Smooth muscle cell of the pulmonary artery (primary cell): ENCODE measurements at places on chromosomes 13 and 19. TPM values are rescaled to one million over a fixed set of nuclear protein-coding genes. Genes with fewer than 3 reads are reported as not detected.

Gene CACNA1A
- 14.9 and 30.2 TPM in 2 replicates for total RNA-seq

Gene GARIN5A
- 0.23 and 0.39 TPM in 2 replicates for total RNA-seq

Gene PRODH2
- not detected in 2 replicates for total RNA-seq

Gene TLE2
- total RNA-seq: 14.1 and 17.6 TPM in 2 replicates

Gene ACP5
- total RNA-seq: 2.4 TPM in 2 replicates

Gene KLF1
- total RNA-seq: not detected in 2 replicates

Gene RGL3
- total RNA-seq: 4.8 and 6.4 TPM in 2 replicates

Gene FBXO17
- total RNA-seq: 27.2 and 43.7 TPM in 2 replicates

Gene DCAF15
- 7.0 and 10.0 TPM in 2 replicates for total RNA-seq

Gene NTF4
- not detected in 2 replicates for total RNA-seq

Gene RGS9BP
- 0.52 and 0.56 TPM in 2 replicates for total RNA-seq

Gene IGSF23
- total RNA-seq: not detected in 2 replicates

Gene KIR2DL3
- total RNA-seq: not detected in 2 replicates

Gene CEACAM1
- total RNA-seq: not detected in 2 replicates
